Neural cell (in vitro differentiated cells): ENCODE measurements at places on chromosomes 7 and 10. TPM values are rescaled to one million over a fixed set of nuclear protein-coding genes. Genes with fewer than 3 reads are reported as not detected.

PALD1 gene
- polyA plus RNA-seq, result 0.98 and 1.1 TPM in 2 replicates

VGF gene
- polyA plus RNA-seq, result 36.8 and 39.3 TPM in 2 replicates

ADAM12 gene
- 0.09 and 0.14 TPM in 2 replicates for polyA plus RNA-seq

EVX1 gene
- polyA plus RNA-seq, result not detected in 2 replicates

INA gene
- polyA plus RNA-seq, result 349 and 379 TPM in 2 replicates

HYAL4 gene
- polyA plus RNA-seq, result 0.64 TPM in 1 of 2 replicates, not detected in the other

SEMA3E gene
- polyA plus RNA-seq, result 0.98 and 8.2 TPM in 2 replicates

CHAT gene
- polyA plus RNA-seq, result not detected in 2 replicates

TCERG1L gene
- 0.53 TPM in 1 of 2 replicates, not detected in the other for polyA plus RNA-seq

VWDE gene
- 0.27 and 0.48 TPM in 2 replicates for polyA plus RNA-seq

ZNF425 gene
- polyA plus RNA-seq, result 5.1 and 6.8 TPM in 2 replicates

TYW1B gene
- 0.97 and 1.5 TPM in 2 replicates for polyA plus RNA-seq

SYNPO2L gene
- polyA plus RNA-seq, result not detected in 2 replicates

KLHL7 gene
- 198 and 206 TPM in 2 replicates for polyA plus RNA-seq

SPDYE18 gene
- polyA plus RNA-seq, result 1.2 and 2.5 TPM in 2 replicates

HABP2 gene
- polyA plus RNA-seq, result not detected in 2 replicates

HOXA11 gene
- not detected in 2 replicates for polyA plus RNA-seq

AOAH gene
- 0.76 and 4.3 TPM in 2 replicates for polyA plus RNA-seq

OPALIN gene
- not detected in 2 replicates for polyA plus RNA-seq

GATA3 gene
- polyA plus RNA-seq, result not detected in 2 replicates
